Left colon (tissue), 2 donors: ENCODE measurements at places on chromosomes 2 and 18.
A peak's percentile ranks its signal among the peaks of the same experiment; 100 is the strongest.

- DNase-seq, result no peak
Observed at GRCh38 chr2:27720004-27720551, 51.4 kb upstream of the MRPL33 start.

- DNase-seq, result no peak
Observed at GRCh38 chr2:127220768-127221527, 849 bp upstream of the CYP27C1 start.

DNA sequence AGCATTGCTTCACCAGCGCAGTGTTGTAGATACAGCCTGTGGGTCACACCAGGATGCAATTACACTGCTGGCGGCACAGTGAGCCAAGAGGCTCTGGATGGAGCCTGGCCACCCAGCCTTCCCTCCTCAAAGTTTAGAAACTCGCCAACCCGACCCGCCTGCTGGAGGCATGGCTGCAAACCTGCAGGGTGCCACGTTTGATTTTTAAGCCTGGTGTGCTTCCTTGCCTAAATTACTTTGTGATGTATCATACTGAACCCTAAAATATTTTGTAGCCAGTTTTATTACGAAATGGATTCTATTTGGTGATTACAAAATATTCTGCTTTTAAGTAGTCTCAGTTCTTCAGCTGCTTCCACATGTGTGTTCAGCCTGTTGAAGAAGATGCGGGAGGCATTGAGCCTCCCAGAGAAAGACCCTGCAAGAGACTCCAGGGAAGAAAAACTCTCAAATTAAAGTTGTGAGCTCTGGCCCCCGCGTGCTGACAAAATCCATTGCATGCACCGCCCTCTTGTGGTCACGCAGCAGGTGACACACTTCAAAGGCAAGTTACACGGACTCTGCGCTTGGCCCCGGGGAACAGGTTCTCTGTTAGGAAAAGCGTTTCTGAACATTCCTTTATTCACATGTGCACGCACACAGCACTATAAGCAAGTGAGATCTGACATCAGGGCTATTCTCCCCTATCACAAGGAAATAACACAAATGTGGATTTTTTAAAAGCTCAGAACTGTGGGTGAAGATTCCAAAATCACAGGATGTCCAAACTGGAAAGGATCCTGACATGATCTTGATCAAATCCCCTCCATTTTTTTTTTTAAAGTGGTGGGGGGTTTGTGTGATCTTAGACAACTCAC, 63.0 kb upstream of the TWIST2 start:
- DNase-seq, result no peak

DNA sequence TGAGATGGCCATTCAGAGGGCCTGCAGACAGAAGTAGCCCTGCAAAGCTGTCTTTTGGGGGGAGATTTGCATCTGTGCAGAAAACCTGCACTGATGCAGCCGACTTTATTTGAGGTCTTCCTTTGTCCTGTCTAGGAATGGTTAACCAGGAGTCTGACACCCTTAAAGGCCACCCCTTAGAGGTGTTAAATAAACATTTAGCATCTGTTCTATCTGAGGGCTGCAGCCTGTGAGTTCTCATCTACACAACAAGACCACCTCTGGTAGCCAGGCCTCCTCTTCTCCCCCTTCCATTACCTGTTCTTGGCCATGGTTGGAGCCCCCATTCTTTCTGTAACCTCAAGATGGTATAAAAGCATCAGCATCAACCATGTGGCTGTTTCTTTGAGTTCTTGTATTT, 214.4 kb upstream of the HS6ST1 start:
- DNase-seq, result no peak

- peak; percentile 83 for DNase-seq
Observed at GRCh38 chr2:232981356-232981755, 31.7 kb downstream of the NGEF start.

DNA sequence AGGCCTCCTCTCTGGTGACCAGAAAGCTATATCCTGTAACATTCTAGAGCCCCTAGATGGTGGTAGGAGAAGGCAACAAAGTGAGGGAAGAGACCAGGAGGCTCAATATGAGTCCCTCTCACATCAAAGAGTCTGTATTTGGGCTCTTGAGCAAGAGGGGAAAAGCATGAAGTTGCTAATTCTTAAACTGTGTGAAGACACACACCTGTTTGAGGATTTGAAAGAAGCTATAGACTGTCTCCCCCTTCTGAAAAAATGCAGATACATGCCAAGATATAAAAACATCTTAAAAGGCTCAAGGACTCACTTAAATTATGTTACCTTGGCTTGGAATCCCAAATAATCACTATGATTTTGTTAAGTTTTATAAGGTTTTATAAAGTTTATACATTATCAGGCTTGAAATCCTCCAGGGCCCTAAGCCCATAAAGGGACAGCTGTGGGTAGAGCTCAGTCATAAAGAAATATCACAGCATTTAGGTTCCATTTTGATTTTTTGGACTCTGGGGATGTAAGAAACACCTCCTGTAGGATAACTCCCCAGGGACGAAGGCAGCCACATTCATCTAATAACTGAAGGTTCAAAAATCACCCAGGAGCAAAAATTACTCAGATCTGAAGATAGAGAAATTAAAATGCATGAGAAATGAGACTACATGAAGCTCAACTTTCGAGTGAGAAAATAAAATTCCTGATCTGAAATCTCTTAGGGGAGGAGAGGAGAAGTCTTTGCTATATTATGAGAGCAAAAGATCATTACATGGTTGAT, 136.1 kb upstream of the LGALSL start:
- no peak for DNase-seq

DNA sequence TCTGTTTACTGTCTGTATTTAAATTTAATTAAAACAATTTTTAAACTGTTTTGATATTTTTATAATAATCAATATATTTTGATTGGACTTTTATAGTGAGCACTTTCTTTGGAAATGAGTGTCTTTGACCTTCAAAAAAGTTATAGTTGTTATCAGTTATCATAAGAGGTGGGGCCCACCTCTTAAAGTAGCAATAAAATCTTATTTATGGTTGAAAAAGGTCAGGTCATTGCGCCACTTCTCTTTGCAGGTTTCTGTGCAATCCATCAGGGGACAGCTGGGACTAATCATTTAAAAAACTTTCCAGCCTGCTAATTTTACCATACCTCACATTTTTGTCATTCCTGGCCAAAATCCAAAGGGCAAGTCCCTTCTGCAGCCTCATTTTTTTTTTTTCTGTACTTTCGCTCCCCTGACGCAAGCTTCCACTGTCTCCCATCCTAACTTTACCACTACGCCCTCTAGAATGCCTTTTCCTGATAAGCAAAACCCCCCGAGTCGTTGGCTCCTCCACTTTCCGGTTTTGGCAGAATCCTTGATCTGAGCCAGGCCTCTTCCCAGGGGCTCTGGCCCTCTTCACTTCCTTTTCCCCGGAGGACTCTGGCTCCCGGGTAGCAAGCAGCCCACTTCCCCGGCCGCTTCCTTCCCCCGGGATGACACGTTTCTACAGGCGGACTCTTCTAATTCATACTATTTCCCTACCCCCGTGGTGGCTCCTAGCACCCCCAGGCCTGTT, 1.1 kb upstream of the SEH1L start:
- DNase-seq, result no peak

DNA sequence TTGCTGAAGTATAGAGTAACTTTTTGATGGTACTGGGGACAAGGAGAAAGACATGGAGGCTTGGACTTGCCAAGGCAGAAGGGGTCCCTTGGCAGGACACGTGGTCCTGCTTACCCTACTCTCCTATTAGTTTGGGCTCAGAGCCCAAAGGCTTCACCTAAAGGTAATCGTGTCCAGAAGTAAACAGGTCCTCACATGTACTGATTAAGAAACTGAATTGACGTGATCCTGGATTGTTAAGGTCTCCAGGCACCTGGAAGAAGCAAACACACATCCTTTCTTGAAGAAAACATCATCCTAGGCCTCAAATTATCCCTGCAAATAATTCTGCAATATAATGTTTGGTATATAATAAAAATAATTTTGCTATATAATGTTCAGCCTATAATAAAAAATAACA, 50.0 kb downstream of the DTNB start:
- no peak for DNase-seq

GRCh38 chr2:85156619-85157018, 23.4 kb downstream of the TCF7L1 start:
- DNase-seq, result no peak

GRCh38 chr18:48655508-48655907, 116.7 kb downstream of the CTIF start:
- DNase-seq, result no peak
